ENCODE measurements at places on chromosomes 1 and 21.

- no peak for DNase-seq
Measured at GRCh38 chr21:43676391-43676790, 17.0 kb downstream of the RRP1B start.

- no peak for DNase-seq
Measured at GRCh38 chr1:48684381-48684780, 92.3 kb downstream of the BEND5 start.

GRCh38 chr1:41108696-41109275, 87.3 kb upstream of the SLFNL1 start:
- no peak for DNase-seq

- no peak for DNase-seq
Measured at GRCh38 chr1:204494281-204495077, at the start of gene PIK3C2B. Gene PIK3C2B (minus strand): TSS chr1:204494805. CDS start chr1:204469802, 25,003 bp downstream.

GRCh38 chr1:43750083-43750482, 42.7 kb downstream of the ST3GAL3 start:
- DNase-seq = no peak

GRCh38 chr1:108815566-108815965, 41.3 kb downstream of the AKNAD1 start:
- DNase-seq = no peak

DNA sequence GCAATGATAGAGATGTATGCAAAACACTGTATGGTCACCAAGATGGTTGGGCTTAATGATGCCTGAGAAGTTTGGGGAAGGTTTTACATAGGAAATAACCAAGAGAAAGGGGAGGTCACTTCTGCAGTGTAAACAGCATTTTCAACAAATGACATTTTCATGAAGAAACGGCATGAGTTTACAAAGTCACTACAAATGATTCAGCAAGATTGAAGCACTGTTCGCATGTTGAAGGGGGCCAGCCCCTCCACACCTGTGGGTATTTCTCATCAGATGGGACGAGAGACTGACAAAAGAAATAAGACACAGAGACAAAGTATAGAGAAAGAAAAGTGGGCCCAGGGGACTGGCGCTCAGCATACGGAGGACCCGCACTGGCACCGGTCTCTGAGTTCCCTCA, 234.1 kb upstream of the POGK start:
- no peak for DNase-seq

- DNase-seq = no peak
Measured at GRCh38 chr1:184352776-184353175, 34.1 kb upstream of the C1orf21 start.

DNA sequence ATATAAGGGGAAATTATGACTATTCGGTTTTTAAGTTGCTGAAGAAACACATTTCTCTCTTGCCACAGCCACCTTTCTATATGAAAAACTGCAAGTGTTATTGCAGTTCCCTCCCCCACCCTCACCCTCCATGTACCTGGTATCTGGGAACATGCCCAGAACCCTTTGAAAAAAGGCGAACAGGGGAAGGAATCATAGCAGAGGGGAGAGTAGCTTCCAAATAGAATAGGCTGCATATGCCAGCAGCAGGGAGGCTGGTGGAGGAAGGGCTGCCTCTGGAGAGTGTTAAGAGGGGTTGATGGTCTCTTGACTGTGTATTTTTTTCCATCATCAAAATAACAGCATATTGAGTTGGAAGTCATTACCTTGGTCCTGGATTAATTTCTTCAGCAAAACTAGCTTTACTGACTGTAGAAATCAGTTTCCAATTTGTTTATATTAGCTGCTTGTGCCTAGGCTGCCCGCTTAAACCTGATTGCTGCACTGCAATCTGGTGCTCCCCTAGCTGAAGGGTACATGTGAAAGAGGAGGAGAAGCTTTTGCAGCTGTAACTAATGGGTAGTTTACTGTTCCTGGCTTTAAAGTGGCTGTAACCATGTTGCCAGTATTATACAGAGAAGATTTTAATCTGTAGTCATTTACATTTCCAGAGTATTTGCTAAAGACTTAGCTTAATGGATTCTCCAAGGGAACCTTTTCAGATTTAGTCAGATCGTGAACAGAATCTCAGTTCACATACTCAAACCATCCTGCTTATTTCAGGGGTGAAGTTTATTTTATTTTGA, 22.7 kb downstream of the AHCYL1 start:
- DNase-seq = no peak

DNA sequence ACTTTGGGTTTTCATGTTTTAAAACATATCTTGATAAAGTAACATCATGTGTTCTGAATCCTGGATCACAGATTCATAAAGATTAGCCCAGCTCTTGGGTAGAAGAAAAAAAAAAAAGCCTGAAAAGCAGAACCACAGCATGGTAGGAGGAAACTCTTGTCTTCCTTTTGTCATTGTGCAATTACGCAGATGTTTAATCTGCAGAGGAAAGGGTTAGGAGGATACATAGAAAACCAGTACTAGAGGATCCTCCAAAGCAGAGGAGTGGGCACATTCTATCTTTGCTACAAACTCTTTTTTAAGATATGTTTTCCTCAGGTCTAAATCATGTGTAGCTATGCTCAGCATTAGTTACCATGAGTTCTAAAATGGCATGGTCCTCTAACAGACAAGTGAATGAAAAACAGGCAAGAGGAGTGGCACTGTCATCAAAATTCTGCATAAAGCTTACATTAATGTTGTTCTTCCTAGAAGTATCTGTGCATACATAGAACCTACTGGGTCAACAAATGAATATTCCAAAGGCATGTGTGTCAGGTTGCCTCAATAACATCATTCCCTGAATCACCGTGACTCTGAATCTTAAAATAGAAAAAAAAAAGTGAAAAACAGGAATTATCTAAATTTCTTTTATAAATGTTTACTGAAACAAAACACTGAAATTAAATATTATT, 107.0 kb downstream of the NME7 start:
- DNase-seq = no peak

- no peak for DNase-seq
Measured at GRCh38 chr1:173302890-173303829, 96.0 kb upstream of the TNFSF4 start.

DNA sequence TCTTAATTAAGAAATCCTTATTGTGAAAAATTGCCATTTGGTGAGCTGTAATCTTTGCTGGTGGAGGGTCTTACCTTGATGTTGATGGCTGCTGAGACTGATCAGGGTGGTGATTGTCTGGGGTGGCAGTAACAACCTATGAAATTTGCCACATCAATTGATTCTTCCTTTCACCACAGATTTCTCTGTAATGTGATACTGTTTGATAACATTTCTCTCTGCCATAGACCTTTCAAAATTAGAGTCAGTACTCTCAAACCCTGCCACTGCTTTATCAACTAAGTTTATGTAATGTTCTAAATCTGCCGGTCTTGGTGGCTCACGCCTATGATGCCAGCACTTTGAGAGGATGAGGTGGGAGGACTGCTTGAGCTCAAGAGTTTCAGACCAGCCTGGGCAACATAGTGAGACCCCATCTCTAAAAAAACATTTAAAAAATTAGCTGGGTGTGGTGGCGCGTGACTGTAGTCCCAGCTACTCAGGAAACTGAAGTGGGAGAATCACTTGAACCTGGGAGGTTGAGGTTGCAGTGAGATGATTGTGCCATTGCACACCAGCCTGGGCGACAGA, 5.0 kb downstream of the KPNA6 start:
- no peak for DNase-seq

GRCh38 chr1:238964631-238965030, 421.7 kb upstream of the CHRM3 start:
- DNase-seq = no peak

DNA sequence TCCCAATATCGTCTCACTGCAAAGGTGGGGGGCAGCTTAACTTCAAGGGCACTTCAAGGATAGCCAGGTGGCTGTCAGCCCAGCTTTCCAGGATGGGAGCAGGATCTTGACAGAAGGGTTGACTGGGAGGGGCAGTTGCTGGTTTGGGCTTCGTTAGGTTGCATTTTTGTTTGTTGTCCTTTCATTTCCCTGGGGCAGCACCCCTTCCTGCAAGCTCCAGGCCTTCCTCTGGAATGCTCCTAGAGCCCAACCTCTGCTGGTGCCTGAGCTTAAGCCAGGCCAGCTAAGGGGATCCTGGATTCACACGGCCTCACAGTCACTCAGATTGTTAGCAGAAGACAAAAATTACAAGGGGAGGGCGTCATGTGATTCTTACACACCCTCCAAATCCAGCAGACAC, 4.1 kb upstream of the OLIG2 start:
- DNase-seq = no peak

GRCh38 chr1:12124693-12125421, 41.9 kb upstream of the TNFRSF1B start:
- DNase-seq = no peak

DNA sequence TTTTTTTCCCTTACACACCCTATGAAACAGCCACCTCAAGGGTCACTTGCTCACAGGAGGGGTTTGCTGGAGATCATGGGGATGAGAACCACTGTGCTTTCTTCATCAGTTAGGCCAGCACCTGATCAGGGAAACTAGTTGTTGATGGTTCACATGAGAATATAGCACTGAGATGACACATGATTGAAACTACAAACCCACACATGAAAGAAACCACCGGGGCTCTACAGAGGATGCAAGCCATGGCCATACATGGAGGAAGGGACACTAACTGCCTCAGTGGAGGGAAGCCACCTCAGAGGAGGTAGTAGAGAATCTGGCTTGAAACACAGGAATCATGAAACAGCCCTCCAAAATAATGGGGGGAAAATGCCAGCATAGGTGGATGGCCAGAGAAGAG, 63.2 kb downstream of the PRKAB2 start:
- DNase-seq = no peak

GRCh38 chr1:172136925-172137324, 283.6 kb upstream of the C1orf105 start:
- DNase-seq = no peak

DNA sequence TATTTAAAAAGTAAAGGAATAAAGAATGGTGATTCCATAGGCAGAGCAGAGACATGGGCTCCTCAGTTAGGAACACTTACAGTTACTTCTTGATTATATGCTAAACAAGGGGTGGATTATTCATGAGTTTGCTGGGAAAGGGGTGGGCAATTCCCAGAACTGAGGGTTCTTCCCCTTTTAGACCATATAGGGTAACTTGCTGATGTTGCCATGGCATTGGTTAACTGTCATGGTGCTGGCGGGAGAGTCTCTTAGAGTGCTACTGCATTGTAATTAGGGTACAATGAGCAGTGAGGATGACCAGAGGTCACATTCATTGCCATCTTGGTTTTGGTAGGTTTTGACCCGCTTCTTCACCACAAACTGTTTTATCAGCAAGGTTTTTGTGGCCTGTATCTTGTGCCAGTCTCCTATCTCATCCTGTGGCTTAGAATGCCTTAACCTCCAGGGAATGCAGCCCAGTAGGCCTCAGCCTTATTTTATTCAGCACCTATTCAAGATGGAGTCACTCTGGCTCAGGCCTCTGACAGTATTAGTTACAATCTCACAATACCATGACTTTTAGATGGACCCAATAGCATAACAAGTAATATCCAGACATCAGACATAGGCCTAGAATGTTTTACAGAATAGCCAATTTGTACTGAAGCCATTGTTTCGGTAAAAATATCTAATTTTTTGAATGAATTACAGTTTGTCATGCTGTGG, 106.8 kb downstream of the ZBTB18 start:
- DNase-seq = no peak

DNA sequence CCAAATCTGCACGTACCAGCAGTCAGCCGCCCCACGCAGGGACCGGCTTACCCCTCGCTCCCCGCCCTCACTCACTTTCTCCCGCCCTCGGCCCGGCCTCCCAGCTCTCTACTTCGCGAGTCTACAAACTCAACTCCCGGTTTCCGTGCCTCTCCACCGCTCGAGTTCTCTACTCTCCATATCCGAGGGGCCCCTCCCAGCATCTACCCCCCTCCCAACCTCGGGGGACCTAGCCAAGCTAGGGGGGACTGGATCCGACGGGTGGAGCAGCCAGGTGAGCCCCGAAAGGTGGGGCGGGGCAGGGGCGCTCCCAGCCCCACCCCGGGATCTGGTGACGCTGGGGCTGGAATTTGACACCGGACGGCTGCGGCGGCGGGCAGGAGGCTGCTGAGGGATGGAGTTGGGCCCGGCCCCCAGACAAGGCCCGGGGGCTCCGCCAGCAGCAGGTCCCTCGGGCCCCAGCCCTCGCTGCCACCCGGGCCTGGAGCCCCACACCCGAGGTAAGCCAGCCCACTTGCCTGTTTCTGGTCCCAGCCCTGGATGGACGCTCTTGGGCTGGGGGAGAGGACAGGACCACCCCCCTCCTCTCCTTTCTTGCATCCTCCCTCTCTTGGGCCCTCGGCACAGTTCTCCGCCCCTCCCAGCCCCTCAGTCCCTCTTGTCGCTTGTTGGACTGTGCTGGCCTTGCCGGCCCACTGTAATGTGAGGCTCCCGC, at the start of gene ARTN:
TSS of gene ARTN (plus strand) at position 416 of the 715 bp plus-strand sequence. CDS start 1,856 bp downstream, outside the sequence.
- no peak for DNase-seq

DNA sequence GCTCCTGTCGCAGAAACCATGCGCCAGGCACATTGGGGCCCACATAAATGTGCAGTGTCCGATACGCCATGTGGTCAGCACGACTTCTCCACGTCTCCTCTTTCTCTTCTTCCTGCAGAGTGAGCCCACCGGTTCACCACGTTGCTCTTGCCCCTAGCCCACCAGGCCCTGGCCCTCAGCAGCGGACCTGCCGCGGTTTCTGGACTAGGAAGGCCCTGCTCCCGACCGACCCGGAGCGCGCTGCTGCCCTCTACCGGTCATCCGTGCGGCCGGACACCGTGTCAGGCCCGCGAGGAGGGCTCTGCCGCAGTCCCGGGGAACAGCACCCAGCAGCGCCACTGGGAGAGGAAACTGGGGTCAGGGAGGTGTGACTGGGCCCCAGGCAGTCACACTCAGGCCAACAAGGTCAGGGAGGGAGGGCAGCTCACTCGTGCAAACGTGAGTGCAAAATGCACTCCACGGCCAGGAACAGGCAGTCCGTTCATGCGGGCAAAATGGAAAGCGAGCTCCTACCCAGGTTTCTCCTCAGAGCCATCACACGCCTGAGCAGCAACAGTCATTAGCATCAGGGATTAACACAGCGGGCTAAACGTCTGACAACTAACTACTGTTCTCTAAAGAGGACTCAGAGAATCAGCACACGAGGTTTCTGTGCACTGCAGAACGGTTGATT, 13.7 kb downstream of the TLR5 start:
- DNase-seq = no peak

DNA sequence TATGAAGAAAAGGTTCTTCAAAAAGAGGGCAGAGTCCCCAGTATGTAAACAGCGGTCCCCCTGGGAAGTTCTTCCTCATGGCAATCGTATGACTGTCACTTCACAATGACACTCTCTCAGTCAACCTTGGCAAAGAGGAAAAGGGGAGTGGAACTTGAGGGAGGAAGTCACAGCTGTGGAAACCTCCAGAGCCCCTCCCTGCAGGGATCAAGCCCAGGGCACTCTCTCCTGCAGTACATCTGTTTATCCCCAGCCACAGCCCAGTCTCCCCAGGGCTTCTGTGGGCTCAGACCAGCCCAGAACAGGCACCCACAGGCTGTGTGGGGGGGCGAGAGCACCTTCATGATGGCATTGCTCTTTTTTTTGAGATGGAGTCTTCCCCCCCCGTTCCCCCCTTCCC, 2.0 kb downstream of the ATP13A2 start:
- no peak for DNase-seq

DNA sequence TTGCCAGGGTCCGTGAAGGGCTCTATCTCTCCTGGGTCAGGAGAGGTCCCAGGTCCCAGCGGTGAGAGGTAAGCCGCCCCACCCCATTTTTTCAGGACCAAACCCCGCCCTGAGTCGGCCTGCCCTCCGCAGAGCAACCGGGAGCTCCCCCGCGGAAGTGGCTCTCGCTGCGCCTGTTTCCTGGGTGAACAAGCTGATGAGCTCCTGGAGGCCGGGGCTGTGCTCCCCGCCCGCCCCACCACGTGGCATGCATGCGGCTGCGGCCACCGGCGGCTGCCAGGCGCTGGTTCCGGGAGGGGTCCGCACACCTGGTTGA, 32.0 kb downstream of the ZBTB17 start:
- DNase-seq = no peak

- DNase-seq = no peak
Measured at GRCh38 chr21:38299671-38300070, 42.9 kb downstream of the KCNJ15 start.

Measured in GM12864 (cell line).